ENCODE measurements at places on chromosomes 2 and 18. TPM values are rescaled to one million over a fixed set of nuclear protein-coding genes. Genes with fewer than 3 reads are reported as not detected.

ABHD1 gene
- polyA plus RNA-seq = 0.35 TPM

STPG4 gene
- not detected for polyA plus RNA-seq

AMMECR1L gene
- polyA plus RNA-seq = 6.7 TPM

NCKAP5 gene
- polyA plus RNA-seq = not detected

CHST9 gene
- polyA plus RNA-seq = not detected

IL36RN gene
- polyA plus RNA-seq = not detected

EPG5 gene
- polyA plus RNA-seq = 2.9 TPM

COLEC11 gene
- not detected for polyA plus RNA-seq

CCDC141 gene
- 15.4 TPM for polyA plus RNA-seq

ASB18 gene
- polyA plus RNA-seq = not detected

CTNNA2 gene
- not detected for polyA plus RNA-seq

ARHGAP25 gene
- 217 TPM for polyA plus RNA-seq

FLACC1 gene
- polyA plus RNA-seq = 0.64 TPM

B3GNT7 gene
- polyA plus RNA-seq = 3.3 TPM

MSTN gene
- not detected for polyA plus RNA-seq

MYO5B gene
- polyA plus RNA-seq = 1.2 TPM

KRTCAP3 gene
- 1.6 TPM for polyA plus RNA-seq

ARHGAP15 gene
- 190 TPM for polyA plus RNA-seq

ASTL gene
- not detected for polyA plus RNA-seq

DLGAP1 gene
- not detected for polyA plus RNA-seq

DOK6 gene
- not detected for polyA plus RNA-seq

CRYBA2 gene
- not detected for polyA plus RNA-seq

REG3G gene
- polyA plus RNA-seq = not detected

CDH2 gene
- not detected for polyA plus RNA-seq

IL1R2 gene
- not detected for polyA plus RNA-seq

ASAP2 gene
- not detected for polyA plus RNA-seq

LINC00305 gene
- polyA plus RNA-seq = not detected

NAPG gene
- polyA plus RNA-seq = 15.0 TPM

All from IgD-negative memory B cell (primary cell).